ENCODE measurements at places on chromosomes 5 and 9. TPM values are rescaled to one million over a fixed set of nuclear protein-coding genes. Genes with fewer than 3 reads are reported as not detected.

Gene DIRAS2
- 0.86 TPM for total RNA-seq

Gene PCYOX1L
- total RNA-seq: 11.1 TPM

Gene SLC6A19
- not detected for total RNA-seq

Gene RBM27
- 22.9 TPM for total RNA-seq

Gene SLC6A3
- not detected for total RNA-seq

Gene TMEM174
- total RNA-seq: not detected

Gene PTGES2
- 50.5 TPM for total RNA-seq

Gene KCNN2
- 5.2 TPM for total RNA-seq

Gene EPB41L4A
- total RNA-seq: 39.6 TPM

Gene CATSPER3
- under 0.01 TPM for total RNA-seq

Gene COL5A1
- 0.95 TPM for total RNA-seq

Gene CKMT2
- 0.54 TPM for total RNA-seq

Gene SLC36A2
- not detected for total RNA-seq

Gene RGS3
- 222 TPM for total RNA-seq

Gene CDC26
- total RNA-seq: 33.2 TPM

All from dermis lymphatic vessel endothelial cell (primary cell).